Calu3 (cell line): ENCODE measurements at places on chromosomes 5 and 9. TPM values are rescaled to one million over a fixed set of nuclear protein-coding genes. Genes with fewer than 3 reads are reported as not detected.

DNA sequence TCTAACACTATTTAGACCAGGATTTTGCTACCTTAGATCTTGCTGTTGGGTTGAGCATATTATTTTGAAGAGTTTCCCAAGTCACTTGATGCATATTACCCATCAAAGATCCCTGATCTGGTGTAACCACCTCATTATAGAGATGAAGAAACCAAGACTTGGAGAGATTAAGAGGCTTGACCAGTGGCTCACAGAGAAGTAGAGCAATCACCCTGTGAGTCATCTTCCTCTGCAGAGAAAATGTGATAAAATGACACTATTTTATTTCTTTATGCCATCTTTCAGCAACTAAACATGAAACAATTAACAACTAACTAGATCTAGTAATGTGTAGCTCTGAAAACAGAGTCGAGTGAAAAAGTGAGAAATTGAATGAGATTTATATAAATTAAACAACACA lies 76.1 kb downstream of the KIF4B start:
- no peak overlapping the region for H3K27ac ChIP-seq
- peaks cover 61% of the 10 kb centered on the region for H3K27me3 ChIP-seq
- no peaks in the 10 kb centered on the region for H3K4me1 ChIP-seq

The PCDHGA4 gene
- total RNA-seq, result 0.07 TPM in 2 replicates

DNA sequence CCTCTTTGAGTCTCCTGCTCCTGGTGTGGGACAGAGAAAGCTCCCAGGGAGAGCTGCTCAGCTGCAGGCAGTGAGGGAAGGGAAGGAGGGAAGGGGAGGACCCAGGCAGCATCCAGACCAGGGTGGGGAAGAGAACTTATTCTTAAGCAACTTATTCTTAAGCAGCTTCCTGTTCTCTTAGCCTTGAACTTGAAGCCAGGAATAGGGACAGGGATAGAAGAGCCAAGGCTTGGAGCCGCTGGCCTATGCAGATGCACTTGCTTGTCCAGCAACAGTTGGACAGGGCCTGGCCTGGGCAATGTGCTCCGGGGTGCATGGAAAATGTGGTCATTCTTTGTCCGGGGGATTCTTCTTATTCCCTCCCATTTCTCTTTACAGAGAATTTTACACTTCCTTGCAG lies 31.4 kb upstream of the SPTLC1 start:
- no peak for DNase-seq
- no peaks in the 10 kb centered on the region for H3K4me1 ChIP-seq
- no peak overlapping the region for H3K27ac ChIP-seq
- H3K27me3 ChIP-seq, result peaks cover 18% of the 10 kb centered on the region
- no peaks in the 10 kb centered on the region for H3K36me3 ChIP-seq

GRCh38 chr9:97761056-97761598 lies 64.0 kb upstream of the XPA start:
- no peaks in the 10 kb centered on the region for H3K4me1 ChIP-seq
- H3K27me3 ChIP-seq, result peaks cover 32% of the 10 kb centered on the region
- no peaks in the 10 kb centered on the region for H3K36me3 ChIP-seq
- H3K4me3 ChIP-seq, result no peak overlapping the region

The NOXA1 gene
- 12.0 and 12.3 TPM in 2 replicates for total RNA-seq

DNA sequence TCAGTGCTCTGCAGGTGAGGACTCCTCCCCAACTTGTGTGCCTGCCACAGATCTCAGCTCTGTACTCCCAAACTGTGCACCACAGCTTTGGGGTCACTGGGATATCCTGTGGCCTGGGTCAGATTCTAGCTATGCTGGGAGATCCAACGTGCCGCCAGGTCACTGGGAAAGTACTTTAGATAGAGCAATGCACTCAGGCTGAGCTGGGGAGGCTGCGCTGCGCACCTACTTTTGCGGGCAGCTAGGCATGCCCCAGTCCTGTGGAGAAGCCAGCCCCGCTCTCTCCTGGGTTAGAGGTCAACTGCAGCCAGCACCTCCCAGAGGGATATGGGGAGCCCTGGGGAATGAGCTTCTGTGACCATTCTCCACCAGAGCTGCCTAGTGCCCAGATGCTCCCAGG lies 552.1 kb upstream of the CDH9 start:
- H3K36me3 ChIP-seq, result no peaks in the 10 kb centered on the region
- H3K27ac ChIP-seq, result no peak overlapping the region
- no peak for DNase-seq
- no peaks in the 10 kb centered on the region for H3K27me3 ChIP-seq
- H3K4me1 ChIP-seq, result no peaks in the 10 kb centered on the region

The GDA gene
- total RNA-seq, result 21.0 and 24.3 TPM in 2 replicates

The SMIM3 gene
- total RNA-seq, result 6.9 and 8.4 TPM in 2 replicates

The LCN12 gene
- total RNA-seq, result 3.8 and 3.9 TPM in 2 replicates

DNA sequence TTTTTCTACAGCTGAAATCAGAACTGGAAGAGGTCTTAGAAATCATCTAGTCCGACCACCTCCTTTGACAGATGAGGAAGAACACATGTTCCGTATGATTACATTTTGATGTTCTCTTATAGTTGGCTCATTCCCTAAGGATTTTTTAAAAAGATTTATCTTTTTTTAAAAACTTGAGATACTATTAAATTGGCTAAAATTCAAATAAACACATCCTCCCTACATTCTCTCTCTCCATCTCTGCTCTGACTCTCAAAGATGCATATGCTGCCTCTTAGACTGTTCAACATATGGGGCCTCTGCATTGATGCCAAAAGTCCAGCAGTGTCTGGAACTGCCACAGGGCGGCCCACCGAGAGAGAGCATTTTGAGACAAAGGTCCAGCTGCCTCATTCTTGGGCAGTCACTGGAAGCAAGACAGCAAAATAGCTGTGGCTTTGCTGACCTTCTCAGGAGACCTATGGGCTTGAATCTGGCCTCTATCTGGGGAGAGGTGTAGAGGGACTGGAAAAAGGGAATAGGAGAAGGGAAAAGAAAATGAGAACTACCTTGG lies 12.8 kb upstream of the TSSK1B start:
- H3K4me1 ChIP-seq, result no peaks in the 10 kb centered on the region
- H3K27me3 ChIP-seq, result no peaks in the 10 kb centered on the region
- no peak overlapping the region for H3K4me3 ChIP-seq
- peak; percentile 45 for DNase-seq

DNA sequence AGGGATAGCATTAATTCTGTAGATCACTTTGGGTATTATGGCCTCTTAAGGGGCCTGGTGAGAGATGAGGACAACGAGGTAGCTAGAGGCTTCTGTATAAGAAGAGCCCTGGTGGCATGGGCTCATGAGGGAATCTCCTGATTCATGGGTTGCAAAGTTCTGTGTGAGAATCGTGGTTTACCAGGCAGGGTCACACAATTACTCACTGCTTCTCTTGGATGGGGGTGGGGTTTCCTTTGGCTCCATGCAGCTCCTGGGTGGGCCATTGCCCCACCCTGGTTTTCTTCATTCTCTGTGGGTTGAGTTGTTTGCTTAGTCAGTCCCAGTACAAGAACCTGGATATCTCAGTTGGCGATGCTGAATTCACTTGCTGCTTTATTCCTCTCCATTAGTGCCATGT lies 30.9 kb upstream of the TNFSF15 start:
- no peak overlapping the region for H3K4me3 ChIP-seq
- H3K27ac ChIP-seq, result no peak overlapping the region
- no peaks in the 10 kb centered on the region for H3K36me3 ChIP-seq
- no peaks in the 10 kb centered on the region for H3K27me3 ChIP-seq
- no peaks in the 10 kb centered on the region for H3K4me1 ChIP-seq

The ANKRD34B gene
- 0.29 and 0.40 TPM in 2 replicates for total RNA-seq

- H3K27ac ChIP-seq, result no peak overlapping the region
- peaks cover 11% of the 10 kb centered on the region for H3K4me1 ChIP-seq
- H3K36me3 ChIP-seq, result no peaks in the 10 kb centered on the region
- H3K4me3 ChIP-seq, result no peak overlapping the region
Observed at GRCh38 chr5:164090358-164090757, 584.9 kb downstream of the MAT2B start.

DNA sequence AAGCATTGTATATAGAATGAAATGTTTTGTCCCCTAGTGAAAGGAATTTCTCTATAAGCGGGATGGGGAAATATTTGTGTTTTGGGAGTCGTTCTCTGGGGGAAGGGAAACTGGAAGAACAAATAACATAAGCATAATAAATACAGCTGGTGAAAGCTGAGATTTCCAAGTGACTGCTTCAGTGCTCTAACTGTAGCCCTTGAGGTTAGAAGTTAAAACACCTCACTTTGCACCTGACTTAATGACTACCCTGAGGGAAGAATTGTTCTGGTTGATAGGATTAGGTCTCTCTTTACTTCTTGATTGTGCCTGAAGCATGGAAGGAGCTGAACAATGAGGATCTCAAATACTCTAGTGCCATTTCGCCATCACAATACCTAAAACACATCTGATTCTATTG lies 307.4 kb downstream of the MAN2A1 start:
- peaks cover 9% of the 10 kb centered on the region for H3K4me1 ChIP-seq
- H3K36me3 ChIP-seq, result no peaks in the 10 kb centered on the region
- no peaks in the 10 kb centered on the region for H3K27me3 ChIP-seq
- no peak overlapping the region for H3K4me3 ChIP-seq

DNA sequence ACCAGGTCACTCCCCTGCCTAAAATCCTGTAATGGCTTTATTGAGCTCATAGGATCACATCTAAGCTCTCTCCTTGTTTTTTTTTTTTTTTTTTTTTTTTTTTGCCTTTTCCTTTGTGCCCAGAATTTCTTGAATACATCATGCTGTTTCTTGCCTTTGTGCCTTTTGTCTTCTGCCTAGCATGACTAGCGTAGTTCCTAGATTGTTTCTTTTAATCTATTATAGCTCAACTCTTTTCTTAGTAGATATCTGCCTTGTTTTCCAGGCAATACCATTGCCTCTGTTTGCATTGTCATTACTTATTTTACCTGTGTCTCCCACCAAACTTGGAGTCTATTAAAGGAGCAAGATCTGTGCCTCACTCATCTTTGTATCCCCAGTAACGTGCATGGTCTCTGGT lies 106.1 kb upstream of the C9orf72 start:
- DNase-seq, result no peak
- no peak overlapping the region for H3K4me3 ChIP-seq
- no peaks in the 10 kb centered on the region for H3K36me3 ChIP-seq
- H3K4me1 ChIP-seq, result peaks cover under 1% of the 10 kb centered on the region

- peaks cover 62% of the 10 kb centered on the region for H3K27me3 ChIP-seq
- no peaks in the 10 kb centered on the region for H3K36me3 ChIP-seq
- no peak overlapping the region for H3K4me3 ChIP-seq
- no peaks in the 10 kb centered on the region for H3K4me1 ChIP-seq
Observed at GRCh38 chr5:139445325-139446170, 6.2 kb upstream of the DNAJC18 start.

The TMEM161B gene
- total RNA-seq, result 34.1 and 35.7 TPM in 2 replicates

DNA sequence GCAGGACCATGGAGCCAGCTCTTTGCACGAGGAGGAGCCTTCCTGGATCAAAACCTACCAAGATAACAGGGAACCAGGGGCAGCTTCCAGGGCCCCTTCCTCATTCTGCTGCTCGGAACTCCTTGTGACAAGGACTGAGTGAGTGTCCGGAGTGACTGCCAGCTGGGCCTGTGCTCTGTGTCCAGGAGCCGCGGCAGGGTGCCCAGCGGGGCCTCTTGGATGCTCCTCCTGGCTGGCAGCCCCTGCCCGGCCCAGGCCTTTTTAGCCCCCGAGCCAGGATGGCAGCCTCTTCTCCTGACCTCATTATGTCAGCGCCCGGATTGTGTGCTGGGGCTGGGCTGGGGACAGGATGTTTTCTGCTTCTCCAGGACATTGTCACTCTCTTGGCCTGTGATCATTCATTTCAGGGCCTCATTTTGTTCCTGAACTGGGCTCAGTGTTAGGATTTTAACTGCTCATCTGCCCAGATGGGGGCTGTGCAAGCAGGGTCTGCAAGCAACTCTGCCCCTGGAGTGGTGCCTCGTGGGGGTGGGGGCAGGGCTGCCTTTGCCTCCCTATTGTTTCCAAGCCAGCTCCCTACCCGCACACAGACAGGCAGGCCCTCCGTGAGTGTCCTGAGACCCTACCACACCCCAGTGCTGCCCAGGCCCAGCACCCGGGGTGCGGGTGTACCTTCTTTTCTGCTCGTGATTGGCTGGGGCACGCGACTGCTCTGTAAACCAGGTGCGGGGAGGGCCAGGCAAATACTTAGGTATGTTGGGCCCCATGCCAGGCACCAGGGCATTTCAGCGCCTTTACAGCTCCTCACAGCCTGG lies 161.6 kb downstream of the COL23A1 start:
- DNase-seq, result no peak
- no peak overlapping the region for H3K27ac ChIP-seq
- no peaks in the 10 kb centered on the region for H3K4me1 ChIP-seq
- H3K36me3 ChIP-seq, result no peaks in the 10 kb centered on the region
- no peak overlapping the region for H3K4me3 ChIP-seq
- peaks cover 33% of the 10 kb centered on the region for H3K27me3 ChIP-seq

DNA sequence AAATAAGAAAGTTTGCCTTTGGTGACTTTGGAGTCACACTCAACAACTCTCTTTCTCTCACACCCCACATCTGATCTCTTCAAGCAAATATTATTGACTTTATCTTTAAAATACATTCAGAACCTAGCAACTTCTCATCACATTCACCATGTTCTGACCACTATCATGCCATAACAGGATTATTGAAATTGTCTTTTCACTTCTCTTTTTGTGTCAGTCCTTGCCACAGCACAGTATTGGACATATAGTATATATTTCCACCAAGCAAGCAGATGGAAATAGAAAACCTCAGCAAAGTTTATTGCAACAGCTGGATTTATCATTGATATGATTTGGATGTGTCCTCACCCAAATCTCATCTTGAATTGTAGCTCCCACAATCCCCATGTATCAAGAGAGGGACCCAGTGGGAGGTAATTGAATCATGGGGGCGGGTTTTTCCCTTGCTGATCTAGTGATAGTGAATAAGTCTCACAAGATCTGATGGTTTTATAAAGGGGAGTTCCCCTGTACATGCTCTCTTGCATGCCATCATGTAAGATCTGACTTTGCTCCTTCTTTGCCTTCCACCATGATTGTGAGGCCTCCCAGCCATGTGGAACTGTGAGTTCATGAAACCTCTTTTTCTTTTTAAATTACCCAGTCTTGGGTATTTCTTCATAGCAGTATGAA lies 26.9 kb upstream of the ITGA1 start:
- no peaks in the 10 kb centered on the region for H3K4me1 ChIP-seq
- DNase-seq, result no peak
- no peaks in the 10 kb centered on the region for H3K27me3 ChIP-seq
- H3K36me3 ChIP-seq, result no peaks in the 10 kb centered on the region
- H3K4me3 ChIP-seq, result no peak overlapping the region

The CMYA5 gene
- total RNA-seq, result 1.8 and 3.3 TPM in 2 replicates
